ENCODE measurements at places on chromosomes 13 and 19.

- no peak for DNase-seq
Measured at GRCh38 chr13:24251525-24251924, 57.9 kb upstream of the C1QTNF9 start.

DNA sequence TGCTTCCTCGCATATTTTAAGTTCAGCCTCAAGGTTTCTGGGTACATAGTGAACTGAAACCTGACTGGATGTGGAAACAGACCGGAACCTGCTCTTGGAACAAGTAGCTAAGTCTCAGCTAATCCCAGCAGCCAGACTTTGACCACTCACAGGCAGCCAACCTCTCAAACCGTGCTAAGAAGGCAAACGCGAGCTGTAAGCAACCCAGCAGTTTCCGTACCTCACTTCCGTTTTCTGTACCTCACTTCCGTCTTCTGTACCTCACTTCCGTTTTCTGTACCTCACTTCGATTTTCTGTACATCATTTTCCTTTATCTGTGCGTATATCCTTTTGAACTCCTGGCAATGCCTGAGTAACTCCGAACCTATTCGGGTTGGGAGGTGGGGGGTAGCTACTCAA is 96.8 kb downstream of the SUCLA2 start:
- DNase-seq: no peak

DNA sequence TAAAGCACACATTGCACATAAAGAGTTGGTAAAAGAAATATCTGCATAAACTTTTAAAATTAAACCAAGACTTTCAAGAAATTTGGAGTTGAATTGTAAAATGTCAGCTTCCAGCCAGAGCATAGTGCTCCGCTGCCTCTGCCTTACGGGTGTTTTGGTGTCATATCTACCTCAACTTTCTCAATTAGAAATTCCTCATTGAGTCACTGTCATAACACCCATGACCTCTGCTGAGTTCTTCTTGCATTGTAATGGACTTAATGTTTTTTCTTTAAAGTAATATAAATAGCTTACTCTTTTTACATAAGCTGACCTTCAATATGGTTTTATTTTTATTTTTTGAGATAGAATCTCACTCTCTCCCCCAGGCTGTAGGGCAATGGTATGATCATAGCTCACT is 551.0 kb upstream of the NBEA start:
- DNase-seq: no peak

DNA sequence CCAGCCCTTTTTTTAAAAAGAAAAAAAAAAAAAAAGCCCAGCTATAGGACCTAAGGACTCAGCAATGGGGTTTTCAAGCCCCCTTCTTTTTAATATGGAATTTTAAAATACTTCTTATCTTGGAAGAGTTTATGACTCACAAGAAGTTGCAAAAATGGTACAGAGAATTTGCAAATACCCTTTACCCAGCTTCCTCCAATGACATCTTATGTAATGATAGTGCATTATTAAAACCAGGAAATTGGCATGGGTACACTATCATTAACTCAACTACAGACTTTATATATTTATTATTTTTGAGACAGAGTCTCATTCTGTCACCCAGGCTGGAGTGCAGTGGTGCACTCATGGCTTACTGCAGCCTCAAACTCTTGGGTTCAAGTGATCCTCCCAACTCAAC is 16.1 kb downstream of the TMEM38A start:
- no peak for DNase-seq

DNA sequence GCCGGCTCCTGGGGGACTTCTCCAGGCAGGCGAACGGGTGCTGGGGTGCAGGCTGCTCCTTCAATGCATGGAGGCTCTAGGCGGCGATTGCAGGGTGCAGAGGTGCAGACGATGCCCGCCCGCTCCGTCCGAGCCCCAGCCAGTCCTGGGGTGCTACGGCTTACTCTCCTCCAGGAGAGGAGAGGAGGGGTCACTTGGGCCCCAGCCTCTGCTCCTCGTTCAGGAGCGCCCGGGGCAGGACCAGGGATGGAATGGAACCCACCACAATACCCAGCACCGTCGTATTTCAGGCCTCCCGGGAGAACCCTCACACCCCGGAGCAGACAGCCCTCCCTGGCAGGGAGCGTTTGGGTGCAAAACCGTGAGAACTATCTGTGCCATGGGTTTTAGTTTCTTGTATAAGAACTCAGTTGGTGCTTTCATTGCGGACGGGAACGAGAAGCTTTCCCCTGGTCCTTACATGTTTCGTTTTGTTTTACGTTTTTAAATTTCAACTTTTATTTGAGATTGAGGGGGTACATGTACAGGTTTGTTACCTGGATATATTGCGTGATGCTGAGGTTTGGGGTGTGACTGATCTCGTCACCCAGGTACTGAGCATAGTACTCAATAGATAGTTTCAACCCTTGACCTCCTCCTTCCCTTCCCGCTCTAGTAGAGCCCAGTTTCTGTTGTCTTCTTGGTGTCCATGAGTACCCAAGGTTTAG is 46.8 kb downstream of the ARHGEF18 start:
- peak; percentile 26 for DNase-seq

DNA sequence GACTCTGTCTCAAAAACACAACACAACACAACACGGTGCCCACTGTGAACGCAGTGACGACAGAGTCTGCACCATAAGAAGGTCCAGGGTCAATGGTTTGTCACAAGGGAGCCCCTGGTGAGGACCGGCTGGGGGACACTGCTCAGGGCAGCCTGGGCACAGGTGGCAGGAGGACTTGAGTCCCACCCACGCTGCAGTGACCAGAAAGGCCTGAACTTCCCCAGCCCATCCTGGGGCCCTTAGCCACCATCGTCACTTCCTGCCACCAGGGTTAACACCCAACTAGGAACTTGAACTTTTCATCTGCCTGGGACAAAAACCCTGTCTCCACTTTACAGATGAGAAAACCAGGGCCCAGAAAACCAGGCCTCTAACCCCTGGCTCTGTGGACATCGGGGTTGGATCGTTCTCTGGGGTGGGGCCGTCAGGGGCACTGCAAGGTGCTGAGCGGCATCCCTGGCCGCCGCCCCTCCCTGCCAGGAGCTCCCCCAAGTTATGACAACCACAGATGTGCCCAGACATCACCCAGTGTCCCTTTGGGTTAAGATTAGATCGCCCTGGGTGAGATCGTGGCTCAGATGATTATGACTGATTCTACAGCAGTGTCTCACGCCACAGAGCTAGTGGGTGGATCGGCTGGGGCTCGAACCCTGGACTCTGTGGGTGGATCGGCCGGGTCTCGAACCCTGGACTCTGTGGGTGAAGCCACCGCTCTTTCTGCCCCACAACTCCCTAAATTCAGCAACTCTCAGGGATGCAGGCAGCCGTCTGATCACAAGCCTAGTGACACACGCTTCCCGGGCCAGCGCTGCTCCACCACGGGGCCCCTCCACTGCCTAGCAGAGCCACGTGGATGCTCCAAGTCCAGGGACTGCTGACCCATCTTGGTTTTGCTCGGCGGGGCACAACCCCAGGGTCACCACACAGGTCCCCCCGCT is 14.0 kb downstream of the MOB3A start:
- DNase-seq: no peak

DNA sequence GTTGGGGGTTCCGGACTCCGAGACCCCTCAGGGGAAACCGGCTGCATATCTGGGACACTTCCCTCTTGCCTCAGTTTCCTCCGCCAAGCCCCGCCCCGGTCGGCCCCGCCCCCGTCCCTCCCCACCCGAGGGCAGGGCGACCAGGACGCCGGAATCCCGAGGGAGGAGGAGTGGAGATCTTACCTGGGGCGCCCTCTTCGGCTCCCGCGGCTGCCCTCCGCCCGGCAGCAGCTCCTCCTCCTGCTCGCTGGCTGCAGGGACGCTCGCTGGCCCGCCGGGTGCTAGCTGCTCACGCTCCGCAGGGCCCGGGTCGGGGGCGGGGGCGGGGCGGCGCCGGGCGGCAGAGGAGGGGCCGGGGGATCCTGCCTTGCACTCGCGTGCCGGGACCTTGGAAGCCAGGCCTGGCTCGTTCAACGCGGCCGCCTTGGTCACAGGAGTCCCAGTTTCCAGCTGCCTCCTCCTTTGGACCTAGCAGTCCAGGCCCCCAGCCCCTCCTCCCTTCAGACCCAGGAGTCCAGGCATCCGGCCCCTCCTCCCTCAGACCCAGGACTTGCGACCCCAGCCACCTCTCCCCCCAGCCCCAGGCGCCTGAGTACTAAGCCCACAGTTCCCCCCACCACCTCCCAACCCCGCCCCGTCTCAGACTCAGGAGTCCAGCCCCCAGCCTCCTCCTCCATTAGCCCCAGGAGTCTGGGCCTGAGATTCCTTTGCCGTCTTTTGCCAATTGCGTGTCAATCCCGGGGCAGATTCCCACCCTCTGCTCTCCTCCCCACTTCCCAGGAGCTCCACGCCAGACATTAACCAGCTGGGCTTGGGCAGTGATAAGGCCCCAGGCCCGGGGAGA is at the start of gene NTF4:
NTF4 (minus strand) TSS at position 51 of the 844 bp plus-strand sequence. CDS start 2,821 bp downstream, outside the sequence.
- no peak for DNase-seq

DNA sequence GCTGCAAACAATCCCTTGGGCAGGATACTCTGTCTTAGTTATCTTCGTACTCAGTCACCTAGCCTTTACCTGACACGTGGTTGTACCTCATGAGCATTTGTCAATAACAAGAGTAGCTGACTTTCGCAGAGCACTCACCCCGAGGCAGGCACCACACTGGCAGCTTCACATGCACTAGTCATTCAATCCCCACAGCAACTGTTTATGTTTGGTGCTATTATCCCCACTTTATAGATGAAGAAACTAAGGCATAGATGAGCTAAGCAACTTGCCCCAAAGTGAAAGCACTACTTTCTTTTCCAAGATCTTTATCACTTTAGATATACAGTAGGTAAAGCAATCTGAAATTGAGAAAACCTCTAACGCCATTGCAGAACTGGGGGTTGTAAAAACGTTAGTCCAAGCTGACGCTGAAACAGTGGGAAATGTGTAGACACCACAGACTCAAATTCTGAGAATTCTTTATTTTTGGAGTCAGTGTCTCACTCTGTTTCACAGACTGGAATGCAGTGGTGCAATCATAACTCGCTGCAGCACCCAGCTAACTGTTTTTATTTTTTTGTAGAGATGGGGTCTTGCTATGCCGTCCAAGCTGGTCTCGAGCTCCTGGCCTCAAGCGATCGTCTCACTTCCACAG is 446.0 kb downstream of the FOXO1 start:
- no peak for DNase-seq

DNA sequence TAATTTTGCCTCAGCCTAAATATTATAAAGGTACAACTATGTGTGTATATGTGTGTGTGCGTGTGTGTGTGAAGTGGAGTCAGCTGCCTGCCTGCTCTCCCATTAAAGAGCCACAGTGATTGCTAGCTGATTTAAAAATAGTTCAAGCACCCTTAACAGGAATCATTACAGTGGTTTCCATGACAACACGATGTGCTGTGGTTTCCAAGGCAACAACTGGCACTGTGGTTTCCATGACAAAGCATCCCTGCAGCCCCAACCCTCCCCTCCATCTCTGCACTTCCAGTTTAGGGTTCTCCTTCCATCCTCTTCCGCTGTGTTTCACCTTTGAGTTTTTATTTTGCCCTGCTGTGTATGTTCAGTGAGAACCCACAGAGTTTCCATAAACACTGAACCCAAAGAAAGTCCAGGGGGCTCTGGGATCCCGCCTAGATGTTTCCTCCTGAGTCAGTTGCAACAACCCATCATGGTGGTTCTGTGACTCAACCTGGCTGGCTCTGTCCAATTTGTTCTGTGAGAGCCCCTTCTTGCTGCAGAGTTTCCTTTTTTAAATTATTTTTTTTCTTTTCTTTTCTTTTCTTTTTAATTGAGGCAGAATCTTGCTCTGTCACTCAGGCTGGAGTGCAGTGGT is 7.1 kb upstream of the PNMA8A start:
- DNase-seq: no peak

- DNase-seq: no peak
Measured at GRCh38 chr13:38303816-38304320, 45.8 kb upstream of the UFM1 start.

DNA sequence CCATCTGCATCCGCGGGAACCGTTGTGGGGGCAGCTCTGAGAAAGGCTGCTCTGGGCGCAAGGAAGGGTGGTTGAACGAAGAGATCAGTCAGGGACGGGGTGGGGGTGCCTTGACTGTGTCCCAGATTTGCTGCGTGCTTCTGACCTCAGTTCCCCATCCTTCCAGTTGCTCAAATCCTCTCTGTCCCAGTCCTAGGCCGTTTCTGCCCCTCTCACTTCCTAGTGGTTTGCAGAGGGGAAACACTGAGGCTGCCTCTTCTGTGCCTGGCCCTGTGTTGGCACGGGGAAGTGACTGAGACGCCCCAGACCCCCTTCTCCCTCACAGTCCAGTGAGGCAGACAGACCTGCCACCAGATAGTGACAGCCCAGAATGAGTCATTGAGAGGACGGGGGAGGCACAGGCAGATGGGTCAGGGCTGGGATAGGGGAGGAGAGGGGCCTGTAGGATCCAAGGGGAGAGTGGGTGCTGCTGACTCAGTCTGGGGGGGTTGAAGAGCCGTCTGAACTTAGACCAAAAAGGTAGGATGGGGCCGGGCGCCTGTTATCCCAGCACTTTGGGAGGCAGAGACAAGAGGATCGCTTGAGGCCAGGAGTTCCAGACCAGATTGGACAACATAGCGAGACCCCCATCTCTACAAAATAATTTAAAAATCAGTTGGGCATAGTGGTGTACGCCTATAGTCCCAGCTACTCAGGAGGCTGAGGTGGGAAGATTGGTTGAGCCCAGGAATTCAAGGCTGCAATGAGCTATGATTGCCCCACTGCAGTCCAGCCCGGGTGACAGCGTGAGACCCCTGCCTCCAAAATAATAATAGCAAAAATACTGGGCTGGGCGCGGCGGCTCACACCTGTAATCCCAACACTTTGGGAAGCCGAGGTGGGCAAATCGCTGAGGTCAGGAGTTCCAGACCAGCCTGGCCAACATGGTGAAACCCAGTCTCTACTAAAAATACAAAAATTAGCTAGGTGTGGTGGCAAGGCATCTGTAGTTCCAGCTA is 26.5 kb downstream of the NUMBL start:
- no peak for DNase-seq

GRCh38 chr19:39413272-39413910 is 922 bp downstream of the PLEKHG2 start:
- peak; percentile 79 for DNase-seq

DNA sequence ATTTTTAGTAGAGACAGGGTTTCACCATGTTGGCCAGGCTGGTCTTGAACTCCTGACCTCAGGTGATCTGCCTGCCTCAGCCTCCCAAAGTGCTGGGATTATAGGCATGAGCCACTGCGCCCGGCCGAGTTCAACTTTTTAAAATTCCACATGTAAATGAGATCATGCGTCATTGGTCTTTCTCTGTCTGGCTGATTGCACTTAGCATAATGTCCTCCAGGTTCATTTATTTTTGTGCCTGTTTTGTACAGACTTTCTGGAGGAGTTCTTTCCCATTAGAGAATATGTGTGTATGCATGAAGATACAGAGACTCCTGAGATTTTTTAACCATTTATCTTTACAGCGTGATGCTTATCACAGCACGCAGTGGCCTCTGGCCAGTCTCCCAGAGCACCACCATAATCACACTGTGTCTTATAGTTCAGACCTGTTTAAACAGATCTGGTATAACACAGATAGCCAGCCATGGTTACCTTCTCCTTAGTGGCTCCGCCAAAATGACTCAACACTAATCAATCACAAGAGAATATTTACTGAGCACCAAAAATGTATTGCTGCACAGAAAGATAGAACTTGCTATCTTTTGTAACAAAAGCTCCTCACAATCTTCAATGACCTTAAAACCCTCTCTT is 11.4 kb upstream of the STARD13 start:
- DNase-seq: no peak
